Activated T-cell treated with anti-CD3 and anti-CD28 coated beads for 24 hours (primary cell): ENCODE measurements at places on chromosomes 16 and 17.

GRCh38 chr17:74850914-74851313 is 8.8 kb downstream of the GRIN2C start:
- no peak for DNase-seq

GRCh38 chr17:74474043-74474792 is 7.8 kb downstream of the CD300A start:
- DNase-seq: no peak

- DNase-seq: no peak
Measured at GRCh38 chr17:61393904-61394629, 5.6 kb upstream of the TBX2 start.

DNA sequence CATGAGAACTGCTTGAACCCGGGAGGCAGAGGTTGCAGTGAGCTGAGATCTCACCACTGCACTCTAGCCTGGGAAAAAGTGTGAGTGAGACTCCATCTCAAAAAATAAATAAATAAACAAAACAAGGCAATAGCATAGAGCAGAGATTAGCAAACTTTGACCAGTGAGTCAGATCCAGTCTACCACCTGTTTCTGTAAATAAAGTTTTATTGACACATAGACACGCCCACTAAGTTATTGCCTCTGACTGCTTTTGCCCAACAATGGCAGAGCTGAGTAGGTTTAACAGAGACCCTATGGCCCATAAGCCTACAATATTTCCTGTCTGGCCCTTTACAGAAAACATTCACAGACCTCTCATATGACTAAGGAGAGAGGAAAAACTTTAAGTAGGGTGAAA is 44.3 kb downstream of the XYLT1 start:
- no peak for DNase-seq

GRCh38 chr16:1019231-1020090 is 37.9 kb downstream of the SOX8 start:
- DNase-seq: no peak

DNA sequence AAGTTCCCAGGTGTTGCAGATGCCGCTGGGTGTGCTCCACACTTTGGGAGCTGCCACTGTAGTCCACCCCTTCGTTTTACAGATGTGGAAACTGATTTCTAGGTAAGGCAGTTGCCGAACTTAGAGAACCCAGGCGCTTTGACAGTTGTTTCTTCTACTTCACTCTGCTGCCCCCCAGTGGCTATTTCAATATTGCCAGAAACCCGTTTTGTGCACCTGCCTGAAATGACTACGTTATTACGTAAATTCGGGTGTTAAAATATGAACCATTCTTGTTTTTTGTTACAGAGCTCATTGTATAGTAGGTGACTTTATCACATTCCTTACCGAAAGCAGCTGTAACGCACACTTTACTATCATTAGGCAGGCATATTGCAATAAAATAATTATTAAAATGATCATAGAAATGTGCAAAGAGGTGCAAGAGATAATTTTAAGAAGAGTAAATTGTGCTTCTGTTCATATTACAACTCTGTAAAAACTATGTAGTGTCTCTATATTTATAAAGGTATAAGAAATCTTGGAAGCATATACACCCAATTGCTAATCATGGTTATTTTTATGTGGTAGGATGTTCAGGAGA is 44.9 kb downstream of the OTOA start:
- DNase-seq: peak; percentile 80

- no peak for DNase-seq
Measured at GRCh38 chr16:75267631-75268264, 16.3 kb upstream of the BCAR1 start.

DNA sequence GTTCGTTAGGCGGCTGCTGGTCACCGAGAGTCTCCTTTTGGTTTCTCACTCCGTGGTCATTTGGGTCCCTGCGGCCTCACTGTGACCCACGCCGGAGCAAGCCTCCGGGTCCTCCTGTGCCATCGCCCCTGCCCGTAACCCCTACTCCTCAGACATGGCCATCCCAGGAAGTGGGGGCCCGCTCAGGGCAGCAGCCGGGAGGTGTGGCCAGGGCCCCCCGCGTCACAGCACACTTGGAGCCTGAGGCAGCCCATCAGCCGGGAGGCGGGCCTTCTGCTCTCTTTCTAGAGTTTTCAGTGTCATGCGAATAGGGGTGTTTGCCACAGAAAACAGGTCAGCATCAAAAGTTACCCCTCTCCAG is 7.9 kb upstream of the WFIKKN1 start:
- no peak for DNase-seq

GRCh38 chr16:693766-694165 is 3.6 kb upstream of the WDR24 start:
- no peak for DNase-seq

DNA sequence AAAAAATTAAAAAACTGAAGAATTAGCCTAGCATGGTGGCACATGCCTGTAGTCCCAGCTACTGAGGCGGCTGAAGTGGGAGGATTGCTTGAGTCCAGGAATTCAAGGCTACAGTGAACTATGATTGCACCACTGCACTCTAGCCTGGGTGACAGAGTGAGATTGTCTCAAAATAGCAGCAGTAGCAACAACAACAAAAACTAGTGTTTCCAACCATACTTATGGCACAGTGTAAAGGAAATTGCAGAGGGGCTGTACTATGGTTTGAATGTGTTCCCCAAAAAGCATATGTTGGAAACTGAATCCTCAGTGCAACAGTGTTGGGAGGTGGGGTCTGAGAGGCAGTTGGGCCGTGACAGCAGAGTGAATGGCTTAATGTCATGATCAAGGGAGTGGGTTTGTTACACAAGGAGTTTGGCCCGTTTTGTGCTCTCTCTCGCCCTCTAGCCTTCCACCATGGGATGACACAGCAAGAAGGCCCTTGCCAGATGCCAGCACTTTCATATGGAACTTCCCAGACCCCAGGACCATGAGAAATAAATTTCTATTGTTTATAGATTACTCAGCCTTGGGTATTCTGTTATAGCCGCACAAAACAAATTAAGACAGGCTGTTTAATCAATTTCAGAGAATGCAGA is 70.0 kb downstream of the PGS1 start:
- no peak for DNase-seq

- DNase-seq: no peak
Measured at GRCh38 chr17:2094891-2095535, 40.1 kb downstream of the HIC1 start.

DNA sequence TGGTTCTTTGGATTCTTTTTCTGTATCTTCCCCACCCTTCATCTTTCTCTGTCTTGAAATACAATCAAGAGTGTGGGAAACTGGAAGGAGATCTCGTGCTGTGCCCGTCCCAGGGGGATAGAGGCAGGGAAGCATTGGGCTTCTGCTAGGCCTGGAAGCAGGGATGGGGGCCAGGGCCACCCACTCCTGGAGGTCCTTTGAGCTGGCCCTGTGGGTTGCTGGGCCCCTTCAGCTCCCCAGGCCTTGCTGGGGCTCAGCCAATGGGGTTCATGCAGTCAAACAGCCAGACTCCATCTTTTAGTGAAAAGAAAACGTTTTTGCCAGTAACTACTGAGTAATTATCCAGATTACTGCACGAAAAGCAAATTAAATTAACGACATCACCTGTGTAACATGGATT is 67.8 kb downstream of the CCDC182 start:
- DNase-seq: no peak

DNA sequence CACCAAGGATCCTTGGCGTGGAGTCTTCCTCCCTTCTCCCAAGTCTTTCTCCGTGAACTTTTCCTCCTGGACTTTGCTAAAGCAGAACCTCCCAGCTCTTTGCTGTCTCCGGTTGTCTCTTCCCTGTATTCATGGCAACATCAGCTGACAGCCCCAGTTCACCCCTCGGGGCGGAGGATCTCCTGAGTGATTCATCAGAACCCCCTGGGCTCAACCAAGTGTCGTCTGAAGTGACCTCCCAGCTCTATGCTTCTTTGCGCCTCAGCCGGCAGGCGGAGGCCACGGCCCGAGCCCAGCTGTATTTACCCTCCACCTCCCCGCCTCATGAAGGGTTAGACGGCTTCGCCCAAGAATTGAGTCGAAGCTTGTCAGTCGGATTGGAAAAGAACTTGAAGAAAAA is 943 bp downstream of the CNTROB start:
- no peak for DNase-seq

- DNase-seq: no peak
Measured at GRCh38 chr17:59601130-59601529, 18.6 kb upstream of the CLTC start.

DNA sequence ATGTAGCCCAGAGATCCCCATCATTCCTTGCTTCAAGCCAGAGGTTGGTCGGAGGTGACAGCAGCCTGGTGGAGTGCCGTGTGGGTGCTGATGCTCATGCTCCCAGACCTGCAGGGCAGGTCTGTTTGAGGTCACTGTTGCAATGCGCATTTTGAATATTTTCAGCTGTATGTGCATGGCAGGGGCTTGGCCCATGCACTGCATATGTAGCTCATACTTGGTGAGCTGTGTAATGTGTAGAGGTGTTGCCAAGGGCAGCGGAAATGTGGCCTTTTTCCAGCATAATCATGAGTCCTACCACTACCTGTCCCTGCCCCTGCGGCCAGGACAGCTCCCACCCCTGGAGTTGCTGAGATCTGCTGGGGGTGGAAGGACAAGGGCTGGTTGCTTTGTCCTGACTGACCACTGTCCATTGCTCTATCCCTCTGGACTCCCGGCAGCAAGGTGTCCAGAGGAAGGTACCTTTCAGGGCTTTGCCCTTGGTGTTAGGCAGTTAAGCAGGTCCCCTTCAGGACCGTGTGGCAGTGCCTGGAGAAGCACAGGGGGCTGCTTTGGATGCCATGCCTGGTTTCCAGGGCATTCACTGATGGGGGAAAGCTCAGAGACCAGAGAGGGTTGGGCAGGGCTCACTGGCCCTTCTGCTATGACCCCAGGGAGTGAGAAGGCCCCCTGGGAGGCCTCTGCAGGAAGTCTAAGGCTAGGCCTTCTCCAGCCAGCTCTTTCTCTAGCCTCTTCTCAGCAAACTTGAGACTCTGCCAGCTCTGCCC is 215.2 kb downstream of the NTN1 start:
- no peak for DNase-seq

- peak; percentile 66 for DNase-seq
Measured at GRCh38 chr17:2195729-2196128, 107.9 kb downstream of the SMG6 start.

DNA sequence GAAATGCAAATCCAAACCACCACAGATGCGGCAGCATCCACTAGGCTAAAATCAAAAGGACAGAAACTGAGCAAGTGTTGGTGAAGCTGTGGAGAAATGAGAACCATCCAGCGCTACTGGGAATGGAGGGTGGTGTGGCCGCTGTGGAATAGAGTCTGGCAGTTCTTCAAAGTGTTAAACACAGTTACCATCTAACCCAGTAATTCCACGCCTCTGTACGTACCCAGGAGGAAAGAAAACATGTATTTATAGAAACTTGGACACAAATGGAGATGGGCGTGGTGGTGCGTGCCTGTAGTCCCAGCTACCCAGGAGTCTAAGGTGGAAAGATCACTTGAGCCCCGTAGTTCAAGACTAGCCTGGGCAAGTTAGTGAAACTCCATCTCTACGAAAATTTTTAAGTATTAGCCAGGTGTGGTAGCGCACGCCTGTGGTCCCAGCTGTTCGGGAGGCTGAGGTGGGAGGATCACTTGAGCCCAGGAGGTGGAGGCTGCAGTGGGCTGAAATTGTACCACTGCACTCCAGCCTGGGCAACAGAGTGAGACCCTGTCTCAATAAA is 11.6 kb downstream of the SLC25A10 start:
- no peak for DNase-seq

DNA sequence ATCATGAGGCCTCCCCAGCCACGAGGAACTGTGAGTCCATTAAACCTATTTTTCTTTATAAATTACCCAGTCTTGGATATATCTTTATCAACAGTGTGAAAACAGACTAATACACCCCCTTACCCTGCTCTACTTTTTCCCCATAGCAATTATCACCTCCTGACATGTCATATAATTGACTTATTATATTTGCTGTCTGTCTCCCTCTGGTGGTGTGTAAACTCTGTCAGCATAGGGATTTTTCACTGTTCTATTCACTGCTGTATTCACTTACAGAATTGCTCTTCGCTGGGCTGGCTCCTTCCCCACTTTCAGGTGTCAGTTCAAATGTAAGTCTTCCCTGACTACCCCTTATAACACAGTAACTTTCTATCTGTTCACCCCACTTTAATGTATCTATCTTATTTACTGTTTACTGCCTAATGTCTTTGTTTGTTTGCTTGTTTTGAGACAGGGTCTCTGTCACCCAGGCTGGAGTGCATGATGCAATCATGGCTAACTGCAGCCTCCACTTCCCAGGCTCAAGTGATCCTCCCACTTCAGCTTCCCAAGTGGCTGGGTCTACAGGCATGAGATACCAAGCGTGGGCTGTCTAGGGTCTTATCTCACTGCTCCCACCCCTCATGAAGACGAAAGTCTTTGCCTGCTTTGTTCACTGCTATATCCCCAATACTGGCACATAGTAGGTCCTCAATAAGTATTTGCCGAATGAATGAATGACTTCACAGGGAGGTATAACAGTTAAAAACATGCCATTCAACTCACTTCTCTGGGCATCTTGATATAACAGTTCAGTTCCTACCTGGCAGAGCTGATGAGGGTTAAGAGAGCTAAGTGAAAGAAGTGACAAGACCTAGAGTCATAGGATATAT is 52.4 kb upstream of the CDH3 start:
- DNase-seq: no peak

DNA sequence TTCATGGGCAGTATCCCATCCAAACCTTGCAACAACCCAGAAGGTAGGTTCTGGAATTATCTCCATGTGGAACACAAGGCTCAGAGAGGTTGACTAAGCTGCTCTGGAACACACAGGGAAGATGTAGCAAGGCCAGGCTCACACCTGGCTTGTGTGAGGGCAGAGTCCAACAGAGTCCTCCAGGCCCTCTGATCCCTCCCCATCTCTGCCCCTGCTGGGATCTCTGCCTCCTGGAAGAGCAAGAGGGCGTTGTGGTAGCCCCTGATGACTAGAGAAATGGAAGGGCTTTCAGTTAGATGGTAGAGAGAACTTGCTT is 7.0 kb upstream of the PPP1R1B start:
- DNase-seq: no peak

DNA sequence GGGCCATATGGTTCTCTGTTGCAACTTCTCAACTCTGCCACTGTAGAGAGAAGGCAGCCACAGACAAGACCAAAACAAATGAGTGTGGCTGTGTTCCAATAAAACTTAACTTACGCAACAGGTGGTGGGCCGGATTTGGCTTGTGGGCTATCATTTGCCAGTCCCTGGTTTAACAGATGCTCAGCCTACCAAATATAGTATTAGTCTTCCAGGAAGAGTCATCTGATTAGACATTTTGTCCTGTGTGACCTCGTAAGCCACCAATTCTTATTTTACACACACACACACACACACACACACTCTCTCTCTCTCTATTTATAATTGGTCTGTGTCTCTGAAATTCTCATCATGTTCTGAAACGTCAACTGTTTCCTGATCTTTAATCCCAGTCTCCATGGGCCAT is 245.9 kb downstream of the XYLT1 start:
- no peak for DNase-seq
